ENCODE measurements at places on chromosomes 13 and 19.
A peak's percentile ranks its signal among the peaks of the same experiment; 100 is the strongest.

DNA sequence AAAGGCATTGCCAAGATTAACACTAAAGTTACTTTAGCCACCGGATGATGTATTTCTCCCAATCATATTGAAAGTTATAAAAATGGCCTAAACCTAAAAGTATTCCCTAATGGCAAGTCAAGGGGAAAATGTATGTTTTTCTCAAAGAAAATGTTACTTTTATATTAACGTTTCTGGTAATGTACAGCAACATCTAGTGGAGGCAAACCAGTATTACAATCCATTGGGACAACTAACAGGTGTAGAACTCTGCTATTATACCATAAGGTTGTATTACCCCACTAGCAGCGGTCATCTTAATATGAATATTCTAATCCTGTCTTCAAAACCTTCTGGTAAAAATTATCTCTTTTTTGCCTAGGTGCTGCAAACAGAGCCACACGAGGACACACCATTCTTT lies 69.2 kb downstream of the ZNF100 start:
- DNase-seq, result peak; percentile 29

- no peak for DNase-seq
Measured at GRCh38 chr13:73351730-73352129, 292.9 kb downstream of the KLF5 start.

DNA sequence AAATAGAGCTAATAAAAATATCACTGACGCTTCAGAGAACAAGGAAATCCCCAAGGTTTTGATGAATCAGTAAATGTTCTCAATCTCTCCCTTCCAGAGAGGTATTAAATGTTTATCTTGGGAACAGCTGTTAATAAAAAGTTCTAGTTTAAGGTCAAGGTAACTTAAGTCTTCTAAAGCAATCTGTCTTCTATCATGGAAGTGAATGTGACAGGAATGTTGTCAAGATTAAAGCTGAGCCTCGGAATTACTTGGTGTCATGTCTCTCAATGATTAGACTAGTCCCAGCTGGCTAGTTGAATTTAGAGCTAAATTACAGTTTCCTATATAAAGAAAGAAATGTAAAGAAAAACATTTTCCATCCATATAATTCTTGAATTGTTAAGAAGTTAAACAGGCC lies 23.4 kb downstream of the ESD start:
- DNase-seq, result no peak

DNA sequence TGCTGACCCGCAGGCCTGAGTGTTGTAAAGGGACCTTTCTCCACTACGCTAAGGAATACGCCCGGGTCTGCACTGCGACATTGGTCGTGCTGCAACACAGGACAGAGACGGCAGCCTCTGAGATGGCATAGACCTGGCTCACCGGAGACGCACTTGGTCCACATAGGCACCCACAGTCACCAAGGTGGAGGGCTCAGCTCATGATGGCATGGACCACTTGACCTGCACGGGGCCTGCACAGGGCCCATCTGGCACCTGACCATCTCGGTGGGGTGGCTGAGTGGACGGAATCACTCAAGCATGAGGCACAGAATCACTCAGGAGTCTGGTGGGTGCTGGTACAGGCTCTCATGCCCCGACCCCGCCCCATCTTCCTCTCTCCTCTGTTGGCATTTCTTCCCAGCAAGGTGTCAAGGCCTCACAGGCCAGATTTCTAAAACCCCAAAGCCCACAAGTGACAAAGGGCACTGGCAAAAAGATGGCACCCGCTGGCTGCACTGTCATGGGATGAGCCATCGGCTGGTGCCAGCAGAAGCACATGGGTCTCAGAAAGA lies 45.9 kb downstream of the TSHZ3 start:
- DNase-seq, result no peak

GRCh38 chr13:42574435-42575311 lies 721 bp downstream of the TNFSF11 start:
- DNase-seq, result no peak

DNA sequence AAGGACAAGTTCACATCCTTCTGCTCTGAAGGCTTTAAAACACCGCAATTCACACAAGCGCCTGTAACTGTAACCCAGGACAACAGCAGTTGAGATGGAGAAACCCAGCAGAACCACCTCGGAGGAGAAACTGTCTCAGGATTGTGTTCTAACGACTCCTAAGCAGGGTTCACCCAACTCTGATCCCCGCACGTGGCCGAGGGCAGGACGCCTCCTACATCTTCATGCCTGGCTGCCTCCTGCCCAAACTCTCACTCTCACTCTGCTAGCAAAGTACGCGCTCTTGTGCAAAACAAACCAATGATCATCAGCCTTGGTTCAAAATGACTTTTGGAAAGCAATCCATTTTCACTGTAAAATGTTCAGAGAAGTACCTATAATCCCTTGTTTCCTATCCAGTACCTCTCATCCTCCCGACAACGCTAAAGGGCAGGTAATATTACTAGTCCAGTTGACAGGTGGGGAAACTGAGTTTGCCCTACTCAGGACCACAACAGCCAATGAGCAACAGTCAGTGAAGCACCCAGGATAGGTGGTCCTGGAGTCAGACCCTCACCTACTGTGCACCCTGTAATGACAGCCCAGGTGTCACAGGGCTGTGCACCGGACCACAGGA lies 25.6 kb downstream of the EPS15L1 start:
- no peak for DNase-seq

- no peak for DNase-seq
Measured at GRCh38 chr19:58367698-58368454, 5.3 kb upstream of the ZNF497 start.

DNA sequence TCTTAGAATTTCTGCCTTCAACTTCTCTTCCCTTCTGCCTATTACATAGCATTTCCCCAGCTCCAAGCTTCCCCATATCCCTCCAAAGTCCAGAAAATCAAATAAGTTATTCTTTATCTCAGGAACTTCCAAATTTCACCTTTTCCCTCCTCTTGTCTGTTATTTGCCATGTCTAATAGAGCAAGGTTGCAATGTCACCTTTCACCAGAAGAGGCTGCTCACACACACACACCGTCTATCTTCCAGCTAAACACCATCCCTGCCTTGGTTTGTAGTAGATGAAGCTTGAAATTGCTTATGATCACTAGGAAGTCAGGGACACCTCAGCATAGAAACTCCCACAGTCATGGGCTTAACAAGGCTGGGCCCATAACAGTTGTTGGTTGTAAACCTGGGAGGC lies 48.4 kb downstream of the ZNRF4 start:
- no peak for DNase-seq

DNA sequence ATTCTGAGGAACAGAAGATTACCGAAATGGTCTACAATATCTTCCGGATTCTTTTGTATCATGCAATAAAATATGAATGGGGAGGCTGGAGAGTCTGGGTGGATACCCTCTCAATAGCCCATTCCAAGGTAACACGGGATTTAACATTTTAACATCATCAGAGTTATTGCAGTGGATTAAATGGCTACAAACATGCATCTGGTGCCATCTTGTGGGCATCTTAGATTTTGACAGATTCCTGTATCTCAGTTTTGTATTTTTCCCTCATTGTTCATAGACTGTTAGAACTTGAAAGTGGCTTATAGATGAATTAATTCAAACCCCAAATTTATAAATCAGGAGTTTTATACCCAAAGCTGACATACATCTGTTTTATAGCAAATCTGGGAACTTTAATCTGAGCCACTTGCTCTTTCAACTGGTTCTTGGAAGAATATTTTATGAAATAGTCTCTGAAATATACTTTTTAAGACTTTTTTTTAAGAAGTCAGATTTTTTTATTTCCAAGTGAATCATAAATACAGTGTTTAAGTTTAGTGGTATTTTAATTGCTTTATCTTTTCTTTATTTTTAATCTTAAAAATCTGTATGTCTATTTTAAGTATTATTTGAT lies 215.2 kb downstream of the NBEA start:
- DNase-seq, result peak; percentile 90

All from brain (organoid and tissue), 16 donors.